ENCODE measurements at places on chromosomes 13 and 19.

DNA sequence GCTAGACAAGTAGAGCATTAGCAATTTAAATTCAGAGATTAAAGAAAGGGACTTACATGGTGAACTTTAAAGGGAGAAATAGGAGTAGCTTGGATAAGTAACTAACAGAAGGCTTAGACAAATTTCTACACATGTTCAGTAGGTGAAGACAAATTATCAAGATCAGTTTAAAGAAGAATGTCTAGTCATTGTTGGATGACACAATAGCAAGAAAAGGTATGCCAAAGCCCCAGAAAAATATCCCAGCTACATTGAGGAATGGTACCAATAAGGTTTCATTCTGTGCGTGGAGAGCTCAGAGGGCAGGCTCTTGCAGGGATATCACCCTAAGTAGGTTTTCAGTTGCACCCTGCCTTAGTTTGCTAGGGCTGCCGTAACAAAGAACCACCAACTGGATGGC is 3.5 kb upstream of the STK24 start:
- H3K4me3 ChIP-seq, result no peak overlapping the region
- H3K36me3 ChIP-seq, result no peaks in the 10 kb centered on the region
- H3K27ac ChIP-seq, result no peak overlapping the region
- no peaks in the 10 kb centered on the region for H3K27me3 ChIP-seq
- DNase-seq, result no peak

GRCh38 chr19:6945733-6946132 is 58.4 kb downstream of the ADGRE1 start:
- DNase-seq, result no peak
- H3K27me3 ChIP-seq, result no peaks in the 10 kb centered on the region
- no peak overlapping the region for H3K4me3 ChIP-seq
- no peak overlapping the region for H3K27ac ChIP-seq
- no peaks in the 10 kb centered on the region for H3K4me1 ChIP-seq
- H3K36me3 ChIP-seq, result no peaks in the 10 kb centered on the region

GRCh38 chr13:26656919-26657318 is 99.4 kb downstream of the WASF3 start:
- DNase-seq, result no peak
- H3K4me3 ChIP-seq, result no peak overlapping the region
- no peaks in the 10 kb centered on the region for H3K36me3 ChIP-seq
- no peaks in the 10 kb centered on the region for H3K27me3 ChIP-seq

GRCh38 chr13:45468635-45469034 is 3.9 kb downstream of the COG3 start:
- H3K4me1 ChIP-seq, result no peaks in the 10 kb centered on the region
- DNase-seq, result no peak
- no peaks in the 10 kb centered on the region for H3K36me3 ChIP-seq

GRCh38 chr13:113912596-113912995 is 48.7 kb upstream of the GAS6 start:
- H3K27me3 ChIP-seq, result no peaks in the 10 kb centered on the region
- H3K4me1 ChIP-seq, result no peaks in the 10 kb centered on the region
- no peak for DNase-seq

- no peak for DNase-seq
- H3K27me3 ChIP-seq, result no peaks in the 10 kb centered on the region
- no peaks in the 10 kb centered on the region for H3K4me1 ChIP-seq
- H3K36me3 ChIP-seq, result no peaks in the 10 kb centered on the region
- H3K4me3 ChIP-seq, result no peak overlapping the region
Measured at GRCh38 chr13:44197791-44198770, 175.5 kb upstream of the SERP2 start.

DNA sequence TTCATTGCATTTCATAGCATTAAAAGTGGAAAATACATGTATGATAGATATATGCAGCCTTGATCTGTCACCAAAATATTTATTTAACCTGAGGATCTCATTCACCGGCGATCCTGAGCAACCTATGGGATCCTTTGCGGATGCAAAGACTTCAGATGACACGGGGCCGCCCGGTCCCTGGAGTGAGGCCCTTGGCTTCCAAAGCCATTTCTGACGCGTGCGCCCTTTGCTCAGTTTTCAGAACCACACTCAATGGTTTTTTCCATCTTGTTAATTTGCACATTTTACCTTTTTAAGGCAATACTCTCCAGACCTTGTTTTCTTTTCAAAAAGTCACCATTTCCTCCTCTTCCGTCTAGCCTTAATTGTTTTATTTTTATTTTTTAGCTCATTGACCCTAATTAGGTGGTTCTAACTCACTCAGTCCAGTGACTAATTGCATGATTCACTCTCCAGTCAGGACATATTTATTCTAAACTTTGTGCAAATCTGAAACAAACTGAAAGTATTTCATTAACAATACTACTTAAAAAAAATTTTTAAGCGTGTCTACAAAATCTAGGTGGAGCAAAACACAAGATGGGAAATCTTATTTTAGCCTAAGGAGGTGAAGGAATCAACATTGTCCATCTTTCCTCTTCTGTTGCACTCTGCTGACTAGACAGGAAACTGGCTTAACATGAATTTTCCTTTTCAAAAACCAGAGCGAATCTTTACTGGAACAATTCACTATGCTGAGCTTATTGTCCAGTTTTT is 47.9 kb downstream of the COL4A1 start:
- no peak for DNase-seq
- no peaks in the 10 kb centered on the region for H3K27me3 ChIP-seq
- no peak overlapping the region for H3K4me3 ChIP-seq
- no peaks in the 10 kb centered on the region for H3K36me3 ChIP-seq
- peak overlapping the region; percentile 44 for H3K27ac ChIP-seq
- H3K4me1 ChIP-seq, result peaks cover 12% of the 10 kb centered on the region

DNA sequence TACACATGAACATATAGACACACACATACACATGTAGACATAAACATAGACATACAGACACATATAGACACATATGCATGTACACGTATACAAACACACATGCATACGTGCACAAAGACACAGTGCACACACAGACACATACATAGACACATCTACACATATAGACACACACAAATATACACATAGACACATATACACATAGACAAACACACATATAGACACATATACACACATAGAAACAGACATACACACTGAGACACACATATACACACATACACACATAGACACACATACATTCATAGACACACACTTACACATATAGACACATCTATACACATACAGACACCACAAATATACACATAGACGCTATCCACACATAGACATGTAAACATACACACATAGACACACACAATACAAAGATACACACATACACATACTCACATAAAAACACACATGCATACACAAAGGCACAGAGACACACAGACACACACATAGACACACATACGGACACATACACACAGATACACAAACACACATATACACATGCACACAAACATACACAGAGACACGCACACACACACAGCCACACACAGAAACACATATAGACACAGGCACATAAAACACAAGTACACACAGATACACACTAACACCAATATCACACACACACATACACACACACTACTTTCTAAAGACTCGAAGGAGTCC is 254.0 kb downstream of the TSHZ3 start:
- H3K4me1 ChIP-seq, result no peaks in the 10 kb centered on the region
- H3K27me3 ChIP-seq, result no peaks in the 10 kb centered on the region
- H3K27ac ChIP-seq, result no peak overlapping the region

DNA sequence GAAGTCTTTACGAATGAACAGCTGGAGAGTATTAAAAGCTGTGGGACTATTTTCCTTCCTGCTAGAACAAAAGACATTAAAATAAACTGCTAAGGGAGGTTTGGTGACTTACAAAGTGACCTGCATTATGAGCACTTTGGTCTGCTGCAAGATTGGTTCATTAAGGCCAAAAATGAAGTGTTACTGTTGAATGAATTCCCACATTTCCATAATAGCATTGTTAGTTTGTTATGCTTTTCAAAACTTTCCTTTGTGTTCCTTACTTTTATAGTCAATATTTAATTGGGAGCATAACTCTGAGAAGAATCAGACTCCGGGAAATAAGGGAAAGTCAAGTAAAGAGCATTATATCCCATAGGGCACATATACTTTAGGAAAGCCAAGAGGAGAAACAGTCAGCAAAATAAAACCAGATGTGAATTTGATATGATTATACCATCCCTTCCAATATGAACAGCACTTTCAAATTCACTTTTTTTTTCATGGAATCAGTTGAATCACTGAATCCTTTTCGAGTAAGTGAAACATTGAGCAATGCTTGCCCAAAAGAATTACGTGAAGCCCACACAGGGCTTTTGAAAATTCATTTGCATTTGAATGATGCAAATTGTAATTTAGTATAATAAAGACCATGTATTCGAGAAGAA is 112.6 kb downstream of the KCTD12 start:
- H3K4me3 ChIP-seq, result no peak overlapping the region
- H3K4me1 ChIP-seq, result no peaks in the 10 kb centered on the region
- no peaks in the 10 kb centered on the region for H3K36me3 ChIP-seq
- H3K27me3 ChIP-seq, result no peaks in the 10 kb centered on the region

- DNase-seq, result no peak
- no peak overlapping the region for H3K4me3 ChIP-seq
- no peaks in the 10 kb centered on the region for H3K36me3 ChIP-seq
Measured at GRCh38 chr13:112465251-112466131, 89.3 kb downstream of the SPACA7 start.

DNA sequence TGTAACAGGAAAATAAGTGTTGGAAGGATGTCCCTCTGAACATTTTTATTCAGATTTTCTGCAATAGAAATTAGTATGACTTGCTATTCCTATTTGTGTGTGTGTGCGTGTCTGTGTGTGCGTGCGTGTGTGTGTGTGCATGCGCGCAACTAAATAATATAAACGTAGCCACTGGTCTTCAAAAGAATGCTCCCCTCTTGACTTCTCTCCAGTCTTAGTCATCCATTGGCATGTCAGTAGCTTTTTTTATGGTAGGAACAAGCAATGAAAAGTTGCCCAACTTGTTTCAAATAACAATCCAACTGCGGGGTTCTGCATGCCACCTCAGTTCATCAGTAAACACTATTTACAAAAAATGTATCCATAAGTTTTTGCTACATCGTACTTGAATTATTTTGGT is 249.6 kb downstream of the GPC6 start:
- H3K27me3 ChIP-seq, result no peaks in the 10 kb centered on the region
- DNase-seq, result no peak
- no peak overlapping the region for H3K4me3 ChIP-seq
- H3K4me1 ChIP-seq, result no peaks in the 10 kb centered on the region
- H3K36me3 ChIP-seq, result no peaks in the 10 kb centered on the region
- no peak overlapping the region for H3K27ac ChIP-seq

- H3K36me3 ChIP-seq, result no peaks in the 10 kb centered on the region
- no peaks in the 10 kb centered on the region for H3K4me1 ChIP-seq
- H3K27me3 ChIP-seq, result no peaks in the 10 kb centered on the region
Measured at GRCh38 chr13:95882121-95882520, 171.1 kb downstream of the UGGT2 start.

DNA sequence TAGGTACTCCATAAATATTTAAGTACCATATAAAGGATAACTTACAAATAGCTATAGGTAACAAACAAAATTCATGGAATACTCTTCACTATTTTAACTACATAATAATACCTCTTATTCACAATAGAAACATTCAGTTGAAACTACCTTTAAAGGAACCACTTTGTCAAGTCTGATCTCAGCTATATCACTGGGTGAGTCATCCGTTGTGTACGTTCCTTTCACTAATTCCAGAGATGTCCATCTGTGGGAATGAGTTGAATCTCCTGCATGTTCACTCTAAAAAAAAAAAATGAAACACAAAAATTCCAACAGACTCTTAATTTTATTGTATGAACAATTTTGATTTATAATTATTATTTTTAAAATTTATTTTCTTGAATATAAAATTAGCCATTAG is 149.4 kb upstream of the FBXL3 start:
- no peaks in the 10 kb centered on the region for H3K27me3 ChIP-seq
- H3K4me1 ChIP-seq, result no peaks in the 10 kb centered on the region
- DNase-seq, result no peak
- H3K36me3 ChIP-seq, result peaks cover 12% of the 10 kb centered on the region
- H3K4me3 ChIP-seq, result no peak overlapping the region

DNA sequence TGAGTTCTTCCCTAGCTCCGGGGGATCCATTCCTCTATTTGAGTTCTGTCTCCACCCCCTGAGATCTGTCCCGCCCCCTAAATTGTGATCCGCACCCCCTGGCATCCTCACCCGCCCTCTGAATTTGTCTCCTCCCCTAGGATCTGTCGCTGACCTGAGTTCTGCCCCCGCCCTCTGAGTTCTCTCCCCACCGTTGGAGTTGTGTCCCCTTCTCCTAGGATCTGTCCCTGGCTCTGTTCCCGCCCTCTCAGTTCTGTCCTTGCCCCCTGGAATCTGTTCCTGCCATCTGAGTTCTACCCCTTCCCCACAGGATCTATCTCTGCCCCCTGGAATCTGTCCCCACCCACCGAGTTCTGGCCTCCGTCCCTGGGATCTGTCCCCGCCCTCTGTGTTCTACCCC is 1.0 kb upstream of the SLC17A7 start:
- DNase-seq, result peak; percentile 46
- peak overlapping the region; percentile 80 for H3K27ac ChIP-seq
- peaks cover 4% of the 10 kb centered on the region for H3K4me1 ChIP-seq

DNA sequence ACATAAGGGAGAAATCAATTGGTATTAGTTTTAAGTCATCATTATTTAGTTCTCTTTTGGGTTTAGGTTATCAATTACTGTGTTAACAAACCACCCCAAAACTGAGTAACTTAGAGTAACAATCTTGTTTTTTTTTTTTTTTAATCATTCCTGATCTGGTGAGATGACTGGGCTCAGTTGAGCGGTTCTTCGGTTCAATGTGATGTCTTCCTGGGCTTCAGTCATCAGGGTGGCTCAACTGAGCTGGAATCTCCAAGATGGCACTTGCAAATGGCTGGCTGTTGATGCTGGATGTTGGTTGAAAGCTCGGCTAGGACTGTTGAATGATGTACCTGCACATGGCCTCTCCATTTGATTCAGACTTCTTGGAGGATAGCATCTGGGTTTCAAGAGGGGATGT is 3.2 kb upstream of the TARM1 start:
- H3K4me3 ChIP-seq, result no peak overlapping the region
- no peaks in the 10 kb centered on the region for H3K27me3 ChIP-seq
- no peaks in the 10 kb centered on the region for H3K4me1 ChIP-seq
- no peak for DNase-seq

GRCh38 chr19:7641290-7642276 is 4.7 kb downstream of the STXBP2 start:
- no peaks in the 10 kb centered on the region for H3K27me3 ChIP-seq
- no peak overlapping the region for H3K4me3 ChIP-seq
- no peaks in the 10 kb centered on the region for H3K4me1 ChIP-seq
- H3K27ac ChIP-seq, result no peak overlapping the region
- H3K36me3 ChIP-seq, result no peaks in the 10 kb centered on the region
